ENCODE measurements at places on chromosomes 3 and 15.

DNA sequence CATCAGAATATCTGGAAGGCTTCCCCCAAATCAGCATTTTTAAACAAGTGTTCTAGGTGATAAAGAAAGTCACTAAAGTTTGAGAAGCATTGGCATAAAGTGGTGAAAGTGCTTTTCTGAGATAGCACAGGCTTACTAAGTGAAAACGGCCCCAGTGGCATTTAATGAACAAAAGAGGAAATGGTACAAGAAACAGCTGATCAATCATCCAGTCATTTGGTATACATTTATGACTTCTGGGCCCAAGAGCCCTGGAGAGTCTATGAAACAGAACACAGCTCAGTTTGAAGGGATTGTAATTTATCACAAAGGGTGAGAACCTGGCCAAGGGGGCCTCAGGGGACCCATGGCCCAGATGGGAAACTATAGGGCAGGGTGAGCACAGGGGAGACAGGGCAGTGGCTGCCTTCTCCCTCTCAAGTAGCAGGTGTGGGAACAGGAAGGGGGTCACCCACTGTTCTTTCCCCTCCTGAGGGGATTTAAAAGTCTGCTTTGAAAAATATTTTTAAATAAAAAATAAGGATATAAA lies 265.5 kb upstream of the ROPN1 start:
- no peak for DNase-seq

DNA sequence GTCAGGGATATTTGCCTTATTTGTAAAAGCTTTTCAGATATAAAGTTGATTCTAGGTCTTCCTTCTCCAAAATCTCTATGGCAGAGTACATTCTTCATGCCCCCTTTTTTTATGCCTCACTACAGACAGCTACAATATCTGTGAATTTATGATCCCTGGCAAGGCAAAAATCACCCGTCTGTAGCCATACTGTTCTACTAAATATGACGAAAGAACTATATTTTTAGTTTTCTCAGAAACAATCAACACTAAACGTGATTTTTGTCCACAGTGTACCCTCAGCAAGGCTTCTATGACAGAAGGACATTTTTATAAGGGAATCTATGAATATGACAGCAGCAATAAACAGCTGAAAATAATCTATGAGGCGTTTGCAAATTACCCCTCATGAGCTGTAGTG lies 12.7 kb downstream of the LRTM1 start:
- DNase-seq = no peak

DNA sequence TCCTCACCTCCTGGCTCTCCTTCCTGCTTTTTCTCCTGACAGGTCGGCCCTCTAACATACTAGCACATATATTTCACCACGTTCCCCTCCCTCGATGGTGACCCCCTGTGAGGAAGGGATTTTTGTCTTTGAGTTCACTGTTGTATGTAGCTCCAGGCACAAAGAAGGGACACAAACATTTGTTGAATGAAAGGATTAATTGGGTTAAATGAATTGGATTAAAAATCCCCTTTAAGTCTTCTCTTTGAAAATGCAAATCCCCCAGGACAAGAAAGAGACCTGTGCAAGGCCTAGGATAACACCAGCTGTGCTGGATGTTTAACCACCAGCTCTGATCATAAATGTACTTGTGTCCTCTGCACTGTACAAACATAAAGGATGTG lies 3.3 kb downstream of the CALML4 start:
- DNase-seq = no peak

DNA sequence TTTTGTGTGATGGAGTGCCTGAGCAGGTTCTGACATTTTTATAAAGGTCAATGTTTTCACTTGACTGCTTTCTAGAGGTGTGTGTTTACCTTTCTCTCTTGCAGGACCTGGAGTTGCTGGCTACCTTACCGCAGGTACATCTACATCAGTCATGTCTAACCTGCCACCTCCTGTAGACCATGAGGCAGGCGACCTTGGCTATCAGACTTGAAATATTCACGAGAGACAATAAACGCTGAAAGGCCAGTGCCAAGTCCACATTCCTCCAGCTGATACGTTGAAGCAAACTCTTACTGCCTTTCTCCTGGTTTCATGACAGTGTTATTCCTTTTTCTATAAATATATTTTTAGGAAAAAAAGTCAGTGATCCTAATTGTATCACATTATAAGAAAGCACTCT lies 59.0 kb upstream of the ACKR4 start:
- no peak for DNase-seq

GRCh38 chr3:182902236-182902635 lies 78.1 kb downstream of the DCUN1D1 start:
- no peak for DNase-seq

DNA sequence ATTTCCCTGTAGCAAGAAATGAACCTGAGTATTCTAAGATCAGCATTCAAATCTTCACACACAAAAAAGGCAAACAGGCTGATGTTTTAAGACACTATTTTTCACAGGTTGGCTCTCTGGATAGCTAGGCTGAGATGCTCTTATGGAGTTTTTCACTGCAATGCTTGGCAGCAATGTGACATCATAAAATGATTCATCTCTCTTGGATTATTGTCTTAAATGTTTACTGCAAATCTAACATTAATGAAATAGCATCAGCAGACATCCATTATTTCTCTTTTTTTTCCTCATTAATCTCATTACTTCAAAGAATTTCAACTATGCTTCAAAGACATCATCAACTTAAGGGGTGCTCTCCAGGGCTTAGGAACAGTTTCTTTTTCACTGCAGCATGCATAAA lies 23.6 kb upstream of the SSUH2 start:
- DNase-seq = no peak

DNA sequence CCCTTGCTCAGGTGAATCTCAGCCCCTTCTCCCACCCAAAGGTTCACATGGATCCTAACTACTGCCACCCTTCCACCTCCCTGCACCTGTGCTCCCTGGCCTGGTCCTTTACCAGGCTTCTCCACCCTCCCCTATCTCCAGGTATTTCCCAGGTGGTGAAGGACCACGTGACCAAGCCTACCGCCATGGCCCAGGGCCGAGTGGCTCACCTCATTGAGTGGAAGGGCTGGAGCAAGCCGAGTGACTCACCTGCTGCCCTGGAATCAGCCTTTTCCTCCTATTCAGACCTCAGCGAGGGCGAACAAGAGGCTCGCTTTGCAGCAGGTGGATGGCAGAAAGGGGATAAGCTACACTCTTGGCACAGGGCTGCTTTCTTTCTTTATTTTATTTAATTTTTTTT lies 4.5 kb downstream of the FAM131A start:
- no peak for DNase-seq

- no peak for DNase-seq
These were observed 213.8 kb upstream of the STAC start for GRCh38 chr3:36166477-36166876.

GRCh38 chr3:16761571-16761970 lies 123.2 kb upstream of the PLCL2 start:
- no peak for DNase-seq

DNA sequence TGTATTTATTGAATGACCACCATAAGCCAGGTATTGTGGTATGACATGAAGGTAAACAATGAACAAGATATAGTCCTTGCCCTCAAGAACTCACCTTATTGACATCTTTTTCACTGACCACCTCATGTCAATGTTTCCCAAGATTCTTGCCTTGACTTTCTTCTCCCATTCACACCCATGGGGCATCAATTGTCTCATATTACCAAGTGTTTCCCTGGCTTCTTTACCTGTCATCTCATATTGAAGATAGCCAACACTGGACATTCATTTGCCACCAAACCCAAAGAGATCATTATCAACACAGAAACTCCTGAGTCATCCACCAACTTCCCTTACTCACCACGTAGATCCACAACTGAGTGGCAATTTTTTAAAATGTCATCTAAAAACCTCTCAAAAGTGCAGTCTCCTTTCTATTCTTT lies 2.2 kb downstream of the EFHB start:
- no peak for DNase-seq

DNA sequence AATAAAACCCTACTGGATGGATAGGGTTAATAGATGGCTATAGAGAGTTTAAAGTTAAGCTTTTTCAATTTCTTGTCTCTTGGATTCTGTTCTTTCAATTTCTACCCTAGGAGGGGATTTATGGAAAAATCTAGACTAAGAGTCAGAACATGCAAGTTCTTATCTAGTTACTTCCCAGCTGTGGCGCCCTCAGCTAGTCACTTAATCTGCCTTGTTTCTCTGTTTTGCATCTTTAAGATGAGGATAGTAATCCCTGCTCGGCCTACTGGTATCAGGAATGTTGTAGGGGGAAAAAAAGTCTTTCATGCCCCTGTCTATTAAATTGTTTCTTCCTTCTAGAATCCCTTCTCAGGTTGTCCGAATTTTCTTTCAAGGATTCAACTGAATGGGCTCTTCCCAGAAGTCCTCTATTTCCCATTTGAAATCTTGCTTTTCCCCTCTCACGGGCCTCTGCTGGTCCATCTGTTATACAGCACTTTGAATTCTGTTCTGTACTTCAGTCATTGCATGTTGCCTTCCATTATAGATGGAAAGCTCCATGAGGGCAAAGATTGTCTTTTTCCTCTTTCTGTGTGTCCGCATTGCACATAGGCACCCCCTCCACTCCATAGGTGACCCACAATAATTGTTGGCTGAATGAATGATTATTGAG lies 4.4 kb downstream of the KCTD6 start:
- no peak for DNase-seq

DNA sequence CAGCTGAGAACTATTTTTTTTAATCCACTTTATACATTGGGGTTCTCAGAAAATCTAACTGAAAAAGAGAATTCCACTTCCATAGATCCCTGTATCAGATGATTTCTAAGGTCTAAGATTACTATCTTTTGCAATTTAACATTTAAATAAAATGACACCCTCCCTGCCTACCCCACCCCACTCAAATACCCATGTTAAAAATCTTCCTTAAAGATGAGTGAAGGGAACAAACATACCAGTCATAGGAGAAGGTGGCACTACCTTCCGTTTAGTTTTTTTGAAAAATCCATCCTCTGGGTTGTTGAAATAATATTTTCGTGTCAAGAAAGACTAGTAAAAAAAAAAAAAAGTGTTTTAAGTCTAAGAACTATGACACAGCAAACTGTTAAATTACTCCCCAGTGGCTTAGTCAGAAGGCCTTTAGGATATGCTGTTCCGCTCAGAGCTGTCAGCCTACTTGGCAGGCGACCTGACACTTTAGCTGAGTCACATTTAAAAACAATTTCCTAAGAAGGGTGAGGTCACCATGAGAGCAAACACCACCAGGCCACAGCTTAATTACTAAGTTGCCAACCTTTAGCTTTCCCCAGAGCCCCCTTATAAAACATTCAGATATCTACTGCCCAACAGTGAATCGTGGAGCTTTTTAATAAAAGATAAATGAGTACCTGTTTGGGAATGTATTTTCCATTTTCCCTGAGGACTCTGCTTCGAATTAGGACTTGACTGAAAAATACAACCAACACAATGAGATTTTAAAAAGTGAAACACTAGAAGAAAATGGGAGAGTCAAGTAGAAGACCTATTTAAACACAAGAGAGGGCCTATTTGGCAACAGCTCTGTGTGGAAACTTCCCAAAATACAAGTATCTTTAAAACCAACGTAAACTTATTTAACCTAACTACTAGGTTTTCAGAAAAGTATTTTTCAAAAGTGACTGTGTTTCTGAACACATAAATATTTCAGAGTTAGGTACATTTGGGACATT lies 9.6 kb downstream of the EMC3 start:
- no peak for DNase-seq

DNA sequence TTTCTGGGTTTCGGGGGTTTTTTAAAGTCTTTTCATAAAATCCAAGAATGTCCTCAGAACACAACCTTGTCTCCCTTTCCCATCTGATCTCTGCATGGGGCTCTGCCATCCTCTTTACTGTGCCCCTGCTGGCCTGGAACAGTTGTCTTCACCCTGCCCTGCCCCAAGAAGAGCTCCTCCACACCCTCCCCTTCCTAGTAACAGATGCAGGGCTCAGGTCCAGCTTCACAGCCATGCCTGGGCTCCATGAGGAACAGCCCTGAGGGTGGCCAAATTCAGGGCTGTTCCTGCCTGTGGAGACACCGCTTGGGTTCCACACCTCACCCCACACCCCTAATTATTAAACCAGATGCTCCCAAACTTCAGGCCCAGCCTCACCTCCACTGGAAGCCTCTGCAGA lies 12.9 kb upstream of the ULK3 start:
- DNase-seq = no peak

- DNase-seq = no peak
These were observed 163.4 kb upstream of the IQSEC1 start for GRCh38 chr3:13236557-13237173.

DNA sequence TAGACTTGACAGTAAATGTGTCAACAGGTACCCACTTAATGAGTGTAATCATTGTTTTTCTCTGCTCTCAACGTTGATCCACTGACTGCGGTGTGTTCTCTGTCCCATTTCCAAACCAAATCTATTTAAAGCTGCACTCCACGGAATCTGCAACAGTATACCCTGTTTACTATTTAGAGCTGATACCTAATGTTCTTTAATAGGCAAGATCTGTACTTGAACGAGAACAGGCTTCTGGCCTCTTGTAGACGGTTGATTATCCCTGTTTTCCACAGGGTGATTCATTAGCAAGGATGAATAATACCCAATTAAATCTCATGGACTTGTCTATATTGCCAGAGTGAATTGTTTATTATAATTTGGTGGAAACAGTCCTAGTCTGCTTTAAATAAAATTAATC lies 189.9 kb downstream of the LPP start:
- no peak for DNase-seq

GRCh38 chr15:92012368-92012629 lies 158.8 kb downstream of the SLCO3A1 start:
- DNase-seq = no peak

- DNase-seq = no peak
These were observed 108.5 kb upstream of the EPHA6 start for GRCh38 chr3:96705895-96706294.
